ENCODE measurements at places on chromosomes 1 and 21. TPM values are rescaled to one million over a fixed set of nuclear protein-coding genes. Genes with fewer than 3 reads are reported as not detected.
A peak's percentile ranks its signal among the peaks of the same experiment; 100 is the strongest.

DNA sequence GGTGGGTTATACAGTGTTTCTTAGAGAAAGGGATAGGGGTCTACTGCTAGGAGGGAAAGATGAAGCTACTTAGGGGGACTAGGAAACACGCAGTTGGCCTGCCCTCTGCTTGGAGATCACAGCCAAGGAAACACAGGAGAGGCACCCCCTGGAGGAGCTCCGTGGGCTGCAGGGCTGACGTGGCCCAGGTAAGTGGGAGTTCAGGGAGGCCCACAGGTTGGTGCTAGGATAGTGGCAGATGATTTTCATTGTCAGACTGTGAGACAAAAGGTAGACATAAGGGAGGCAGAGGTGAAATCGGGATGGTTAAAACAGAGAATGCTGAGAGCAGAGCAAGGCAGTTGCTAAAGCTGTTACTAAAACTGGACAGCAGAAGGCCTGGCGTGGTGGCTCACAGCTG lies 463.0 kb downstream of the DSCAM start:
- no peak for DNase-seq

The SPRR1B gene
- total RNA-seq = not detected

DNA sequence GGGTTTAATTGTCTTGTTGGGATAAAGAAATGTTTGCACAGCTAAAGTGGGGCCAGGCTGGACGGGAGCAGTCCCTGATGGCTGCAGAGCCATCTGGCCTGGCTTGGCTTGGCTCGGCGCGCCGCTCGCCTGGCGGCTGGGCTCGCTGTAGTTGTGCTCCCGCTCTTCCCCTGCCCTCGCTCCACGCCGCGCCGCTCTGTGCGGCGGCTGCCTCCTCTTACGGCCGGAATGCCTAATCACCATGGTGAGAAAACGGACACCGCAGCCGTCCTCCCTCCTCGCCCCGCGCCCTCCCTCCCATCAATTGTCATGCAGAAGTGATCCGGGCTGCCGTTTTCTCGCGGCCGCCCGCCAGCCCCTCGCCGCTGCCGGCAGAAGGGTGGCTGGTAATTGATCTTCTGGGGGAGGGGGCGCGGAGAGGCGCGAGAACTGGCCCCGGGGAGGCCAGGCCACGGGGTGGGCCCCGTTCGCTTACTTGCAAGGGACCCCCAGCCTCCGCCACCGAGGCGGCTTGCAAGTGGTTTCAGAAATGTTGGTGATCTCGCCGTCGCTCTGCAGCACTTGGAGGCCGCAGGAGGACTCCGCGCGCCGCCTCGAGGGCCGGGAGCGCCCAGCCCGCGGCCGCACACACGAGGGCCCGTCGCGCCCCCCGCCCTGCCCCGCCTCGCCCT lies 12.4 kb downstream of the RNF220 start:
- no peak for DNase-seq

The KCNE2 gene
- not detected for total RNA-seq

DNA sequence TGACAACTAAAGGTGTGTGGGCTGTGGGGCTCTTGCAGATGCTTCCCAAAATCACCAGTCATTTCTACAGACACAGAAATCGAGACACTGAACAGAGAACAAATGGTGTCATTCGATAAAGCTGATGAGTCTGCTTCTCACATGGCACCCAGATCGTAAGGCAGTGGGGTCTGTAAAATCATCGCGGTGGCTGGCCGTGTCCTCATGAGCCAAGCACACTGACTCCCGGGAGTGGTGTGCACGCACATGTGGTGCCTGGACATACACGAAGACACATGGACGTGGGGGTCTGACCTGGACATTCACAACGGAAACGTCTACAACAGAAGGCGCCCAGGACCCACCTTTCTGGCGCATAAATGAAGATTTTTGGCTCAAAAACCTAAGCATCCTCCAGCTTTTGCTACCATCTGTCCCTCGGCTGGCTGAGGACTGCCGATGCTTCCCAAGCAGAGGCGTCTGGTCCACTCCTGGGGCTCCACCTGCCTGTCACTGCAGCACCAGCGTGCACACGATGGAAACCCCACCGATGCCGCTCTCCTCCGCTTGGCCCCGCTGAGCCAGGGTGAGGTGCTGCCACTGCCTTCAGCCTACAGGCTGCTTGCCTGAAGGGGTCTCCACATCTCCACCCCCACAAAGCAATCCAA lies 6.8 kb downstream of the SMIM1 start:
- DNase-seq = no peak

The SLC45A1 gene
- 4.4 TPM for total RNA-seq

GRCh38 chr1:66996018-66996682 lies 57.8 kb downstream of the SLC35D1 start:
- peak; percentile 9 for DNase-seq

GRCh38 chr21:44021064-44021463 lies 9.0 kb downstream of the TRAPPC10 start:
- DNase-seq = no peak

The ANXA9 gene
- not detected for total RNA-seq

The FCRL3 gene
- not detected for total RNA-seq

DNA sequence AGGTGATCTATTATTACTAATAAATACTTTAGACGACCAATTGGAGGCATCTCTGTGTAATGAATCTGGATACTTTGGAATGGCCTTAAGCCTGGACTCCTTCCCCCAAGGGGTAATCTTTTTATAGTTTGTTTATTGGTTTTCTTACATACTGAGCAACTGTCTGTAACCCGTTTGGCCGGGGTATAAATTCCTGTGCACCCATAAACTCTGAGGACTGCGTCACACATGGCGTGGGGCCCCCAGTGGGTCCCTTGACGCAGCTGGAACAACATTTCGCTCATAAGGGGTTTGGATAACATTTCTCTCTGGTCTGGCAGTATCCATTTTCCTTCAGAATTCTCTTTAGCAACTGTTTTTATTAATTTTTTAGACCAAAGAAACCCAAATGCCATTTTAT lies 26.5 kb downstream of the SCCPDH start:
- DNase-seq = no peak

DNA sequence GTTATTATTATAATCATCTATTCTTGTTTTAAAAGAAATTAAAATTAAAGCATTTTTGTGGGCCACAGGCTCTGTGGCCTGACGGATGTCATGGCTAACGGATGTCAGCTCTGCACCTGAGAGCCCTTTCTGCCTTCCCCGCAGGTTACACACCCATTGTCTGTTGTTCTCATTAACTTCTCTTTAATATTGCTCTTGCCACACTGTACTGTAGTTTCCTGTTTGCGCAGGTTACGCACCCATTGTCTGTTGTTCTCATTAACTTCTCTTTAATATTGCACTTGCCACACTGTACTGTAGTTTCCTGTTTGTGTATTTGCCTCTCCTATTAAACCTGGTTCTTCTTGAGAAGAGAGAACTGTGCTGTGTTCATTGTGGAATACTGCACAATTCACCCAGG lies 294.4 kb upstream of the PLXNA2 start:
- no peak for DNase-seq

DNA sequence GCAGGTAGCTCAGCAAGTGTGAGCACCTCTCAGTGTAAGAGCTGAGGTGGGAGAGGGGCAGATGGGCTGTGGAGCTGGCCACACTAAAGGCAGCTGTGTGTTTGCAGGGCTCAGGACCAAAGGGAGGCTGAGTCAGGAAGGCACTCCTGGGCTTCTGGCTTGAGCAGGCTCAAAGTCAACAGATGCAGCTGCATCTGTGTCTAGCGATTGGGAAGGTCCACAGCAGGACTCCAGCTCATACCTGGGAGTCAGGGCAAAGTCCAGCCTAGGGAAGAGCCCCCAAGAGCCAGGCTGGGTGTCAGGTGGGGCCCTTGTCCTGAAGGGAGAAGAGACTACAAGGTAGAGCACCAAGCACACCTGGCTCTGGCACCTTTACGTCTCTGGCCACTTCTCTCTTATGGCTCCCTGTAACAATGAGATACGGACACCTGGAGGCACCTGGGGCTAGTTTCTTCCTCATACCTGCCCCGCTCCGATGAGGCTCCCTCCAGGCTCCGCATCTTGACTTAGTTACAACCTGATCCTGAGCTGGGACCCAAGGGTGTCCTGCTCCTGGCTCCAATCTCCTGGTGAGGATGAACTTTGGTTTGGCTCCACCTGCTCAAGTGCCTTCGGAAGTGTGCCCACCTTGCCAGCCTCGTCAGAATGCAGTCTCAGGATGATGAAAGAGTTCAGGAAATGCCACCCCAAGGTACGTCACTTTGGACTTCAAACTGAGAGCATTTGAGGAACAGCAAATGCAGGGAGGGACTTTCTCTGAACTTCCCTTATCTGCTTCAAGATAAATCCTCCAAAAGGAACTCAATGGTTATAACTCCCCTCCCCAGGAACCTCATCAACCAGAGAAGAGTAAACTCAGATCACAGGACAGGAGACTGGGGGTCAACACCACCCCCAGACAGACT lies 21.5 kb upstream of the SLC2A1 start:
- DNase-seq = no peak

DNA sequence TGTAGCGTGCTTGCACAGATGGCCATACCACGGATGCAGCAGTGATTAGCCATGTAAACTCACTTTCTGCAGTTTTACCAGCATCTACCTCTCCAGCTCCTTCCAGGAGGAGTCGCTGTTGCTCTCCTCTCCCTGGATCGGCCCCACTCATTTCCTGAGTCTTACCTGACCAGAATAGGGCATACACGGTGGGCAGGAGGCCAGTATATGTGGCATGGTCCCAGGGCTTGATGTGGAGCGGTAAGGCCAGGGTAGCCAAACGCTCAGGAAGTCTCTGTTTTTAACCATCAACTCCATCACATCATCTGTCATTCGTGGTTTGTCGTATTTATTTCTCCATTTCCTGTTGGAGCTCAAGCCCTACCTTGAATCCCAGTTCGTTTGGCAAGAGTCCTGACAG lies 163.4 kb upstream of the USP24 start:
- no peak for DNase-seq

DNA sequence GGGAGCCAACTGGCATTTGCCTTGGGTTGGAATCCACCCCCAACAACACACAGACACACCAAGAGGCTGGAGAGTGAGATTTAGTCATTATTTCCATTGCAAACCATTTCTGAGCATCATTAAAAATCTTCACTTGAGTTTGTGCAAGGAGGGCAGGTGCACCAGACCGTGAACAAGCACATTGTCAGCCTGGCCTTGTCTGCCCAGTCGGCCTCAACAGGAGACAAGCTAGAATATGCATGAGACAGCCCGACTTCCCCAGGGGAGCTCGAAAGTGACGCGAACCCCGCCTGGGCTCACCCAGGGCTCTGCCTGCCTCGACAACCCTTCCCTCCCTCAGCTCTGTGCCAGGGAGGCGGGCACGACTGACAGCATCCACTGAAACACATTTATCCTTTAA lies 15.4 kb upstream of the GUCA2B start:
- no peak for DNase-seq

The TMPRSS3 gene
- total RNA-seq = not detected

- no peak for DNase-seq
These were observed 16.9 kb upstream of the POGK start for GRCh38 chr1:166822385-166822784.

GRCh38 chr1:107950464-107950863 lies 14.5 kb downstream of the VAV3 start:
- DNase-seq = no peak

DNA sequence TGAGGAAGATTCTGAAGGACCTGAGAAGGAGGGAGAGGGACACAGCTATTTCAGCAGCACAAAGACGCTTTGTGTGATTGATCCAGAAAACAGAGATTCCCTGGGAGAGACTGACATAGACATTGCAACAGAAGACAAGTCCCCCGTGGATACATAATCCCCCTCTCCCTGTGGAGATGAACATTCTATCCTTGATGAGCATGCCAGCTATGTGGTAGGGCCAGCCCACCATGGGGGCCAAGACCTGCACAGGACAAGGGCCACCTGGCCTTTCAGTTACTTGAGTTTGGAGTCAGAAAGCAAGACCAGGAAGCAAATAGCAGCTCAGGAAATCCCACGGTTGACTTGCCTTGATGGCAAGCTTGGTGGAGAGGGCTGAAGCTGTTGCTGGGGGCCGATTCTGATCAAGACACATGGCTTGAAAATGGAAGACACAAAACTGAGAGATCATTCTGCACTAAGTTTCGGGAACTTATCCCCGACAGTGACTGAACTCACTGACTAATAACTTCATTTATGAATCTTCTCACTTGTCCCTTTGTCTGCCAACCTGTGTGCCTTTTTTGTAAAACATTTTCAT lies 161.3 kb upstream of the SGIP1 start:
- no peak for DNase-seq

DNA sequence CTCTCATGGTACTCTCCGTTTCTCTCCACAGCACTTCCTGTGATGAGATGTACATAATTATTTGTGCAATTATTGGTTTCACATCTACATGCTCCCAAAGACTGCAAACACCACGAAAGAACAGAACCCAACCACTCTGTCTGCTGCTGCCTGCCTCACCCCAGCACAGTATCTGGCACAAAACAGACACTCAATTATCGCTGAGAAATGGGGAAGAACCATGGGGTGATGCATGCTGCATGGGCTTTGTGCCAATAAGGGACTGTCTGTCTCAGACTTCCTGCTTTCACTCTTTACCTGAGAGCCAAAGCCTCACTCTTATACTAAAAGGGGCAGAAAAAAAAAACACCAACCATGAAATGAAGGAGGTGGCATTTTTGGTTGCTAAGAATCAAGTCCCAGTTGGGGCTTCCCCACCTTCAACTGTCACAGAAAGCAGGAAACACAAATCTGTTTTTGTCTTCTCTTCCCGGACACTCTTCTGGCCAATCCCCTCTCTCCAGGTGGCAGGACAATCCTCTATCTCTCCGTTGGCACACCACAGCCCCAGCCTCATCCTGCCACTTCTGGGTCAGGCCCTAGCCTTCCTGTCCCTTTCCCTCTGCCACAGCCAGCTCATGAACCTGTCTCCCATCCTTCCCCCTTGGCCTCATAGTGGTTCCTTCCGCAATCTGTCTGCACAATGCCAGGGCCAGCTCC lies 82.0 kb downstream of the TGFBR3 start:
- DNase-seq = no peak

The RAB7B gene
- 12.0 TPM for total RNA-seq

The CAPN8 gene
- not detected for total RNA-seq

The SIM2 gene
- not detected for total RNA-seq

- DNase-seq = no peak
These were observed 81.9 kb upstream of the HAO2 start for GRCh38 chr1:119286587-119287181.

The FAM43B gene
- total RNA-seq = 0.27 TPM

The FMO4 gene
- total RNA-seq = 13.8 TPM

DNA sequence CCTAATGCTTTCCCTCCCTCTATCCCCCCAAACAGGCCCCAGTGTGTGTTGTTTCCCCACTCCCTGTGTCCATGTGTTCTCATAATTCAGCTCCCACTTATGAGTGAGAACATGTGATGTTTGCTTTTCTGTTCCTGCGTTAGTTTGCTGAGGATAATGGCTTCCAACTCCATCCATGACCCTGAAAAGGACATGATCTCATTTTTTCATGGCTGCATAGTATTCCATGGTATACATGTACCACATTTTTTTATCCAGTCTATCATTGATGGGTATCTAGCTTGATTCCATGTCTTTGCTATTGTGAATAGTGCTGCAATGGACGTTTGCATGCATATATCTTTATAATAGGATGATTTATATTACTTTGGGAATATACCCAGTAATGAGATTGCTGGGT lies 8.7 kb downstream of the PRSS38 start:
- DNase-seq = no peak

- DNase-seq = no peak
These were observed at the start of gene ADORA1 for GRCh38 chr1:203127666-203128430. ADORA1 (plus strand) TSS chr1:203127726; CDS start chr1:203128842, 1,116 bp downstream.
